ENCODE measurements at places on chromosomes 7 and 10.

DNA sequence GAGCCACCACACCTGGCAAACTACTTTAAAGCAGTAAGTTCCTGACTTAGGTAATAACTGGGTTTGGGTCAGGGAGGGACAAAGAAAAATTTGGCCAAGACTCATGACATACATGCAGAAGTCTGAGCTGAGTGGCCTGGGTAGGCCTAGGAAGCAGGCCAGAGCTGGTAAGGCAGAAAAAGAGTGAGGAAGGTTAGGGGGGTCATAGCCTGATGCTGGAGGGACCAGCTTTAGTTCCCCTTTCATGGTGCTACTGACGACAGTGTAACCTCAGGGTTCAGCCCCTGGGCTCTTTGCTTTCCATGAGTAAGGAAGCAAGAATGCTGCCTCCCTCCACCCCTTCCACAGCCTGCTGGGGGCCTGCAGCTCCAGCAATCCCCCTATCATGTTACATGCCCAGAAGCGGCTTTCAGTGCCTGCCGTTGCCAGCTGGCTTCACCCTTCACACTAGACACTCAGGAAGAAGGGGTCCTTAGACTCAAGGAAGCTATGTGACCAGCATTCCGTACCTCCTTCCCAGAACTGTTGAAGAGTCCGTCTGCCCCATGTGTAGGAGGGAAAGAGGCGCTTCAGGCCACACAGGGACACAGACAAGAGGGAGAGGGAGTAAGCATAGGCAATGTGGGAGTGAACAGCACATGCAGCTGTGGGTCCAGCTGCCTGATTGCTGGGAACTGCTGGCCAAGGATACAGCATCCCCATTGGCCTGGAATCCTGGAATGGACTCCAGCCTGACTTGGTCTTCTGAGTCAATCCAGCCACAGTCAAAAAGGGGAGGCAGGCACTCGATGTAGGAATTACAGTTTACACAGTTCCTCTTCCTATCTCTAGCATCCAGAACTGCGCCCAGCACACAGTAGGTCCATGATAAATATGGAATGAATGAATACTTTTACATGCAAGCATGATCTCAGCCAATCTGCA is 4.1 kb upstream of the PLAU start:
- DNase-seq: peak; percentile 66

DNA sequence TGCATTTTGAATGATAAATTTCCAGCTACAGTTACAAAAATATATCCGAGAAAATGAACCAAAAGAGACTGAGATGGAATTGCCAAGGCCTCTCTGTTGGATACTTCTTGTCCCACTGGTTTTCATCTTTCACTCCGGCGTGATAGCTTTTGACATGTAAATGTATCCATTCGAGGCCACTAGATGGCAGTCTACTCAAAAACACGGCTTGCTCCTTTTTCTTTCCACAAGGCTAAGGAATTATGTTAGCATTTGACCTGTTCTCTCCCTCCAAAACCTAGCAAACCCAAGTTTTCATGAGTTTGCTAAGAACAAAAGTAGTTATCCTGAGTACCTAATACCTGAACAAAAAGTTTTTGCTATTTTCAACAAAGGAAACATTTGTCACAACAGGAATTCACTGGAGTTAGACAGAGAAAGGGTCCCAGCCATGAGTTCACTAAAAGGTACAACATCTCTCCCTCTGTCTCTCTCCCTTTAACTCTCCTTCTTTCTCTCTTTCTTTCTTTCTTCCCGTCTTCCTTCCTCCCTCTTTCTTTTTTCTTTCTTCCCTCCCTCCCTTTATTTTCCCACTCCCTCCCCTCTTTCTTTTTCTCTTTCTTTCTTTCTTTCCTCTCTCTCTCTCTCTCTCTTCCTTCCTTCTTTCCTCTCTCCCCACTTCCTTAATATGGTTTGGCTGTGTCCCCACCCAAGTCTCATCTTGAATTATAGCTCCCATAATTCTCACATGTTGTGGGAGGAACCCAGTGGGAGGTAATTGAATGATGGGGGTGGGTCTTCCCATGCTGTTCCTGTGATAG is 207.9 kb upstream of the MYO3A start:
- DNase-seq: peak; percentile 35

DNA sequence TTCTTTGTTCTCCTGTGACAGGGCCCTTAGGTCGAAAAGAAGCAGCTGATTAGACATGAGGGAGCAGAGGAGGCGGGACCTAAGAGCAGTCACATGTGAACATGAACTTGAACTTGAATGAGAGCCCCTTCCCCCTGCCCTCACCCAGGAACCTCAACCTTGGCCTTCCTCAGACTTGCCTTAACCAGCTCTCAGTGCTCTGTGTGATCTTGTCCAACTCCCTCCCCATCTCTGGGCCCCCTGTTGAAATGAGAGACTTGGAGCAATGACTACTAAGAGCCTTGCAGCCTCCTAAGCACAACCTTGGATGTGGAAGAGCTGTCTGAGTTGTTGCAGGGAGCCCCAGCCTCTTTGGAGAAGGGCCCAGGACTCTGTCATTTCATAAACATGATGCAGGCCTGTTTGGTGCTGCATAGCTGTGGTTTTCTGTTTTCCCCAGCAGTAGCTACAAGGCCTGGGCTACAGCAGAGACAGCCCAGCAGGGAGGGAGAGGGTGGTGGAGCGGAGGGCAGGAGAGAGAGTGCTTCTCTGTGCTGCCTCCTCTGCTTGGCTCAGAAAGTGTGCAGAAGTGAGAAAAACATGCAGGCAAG is 123.9 kb upstream of the ZMIZ1 start:
- DNase-seq: peak; percentile 83

GRCh38 chr7:83824214-83824613 is 175.3 kb upstream of the SEMA3E start:
- DNase-seq: no peak

DNA sequence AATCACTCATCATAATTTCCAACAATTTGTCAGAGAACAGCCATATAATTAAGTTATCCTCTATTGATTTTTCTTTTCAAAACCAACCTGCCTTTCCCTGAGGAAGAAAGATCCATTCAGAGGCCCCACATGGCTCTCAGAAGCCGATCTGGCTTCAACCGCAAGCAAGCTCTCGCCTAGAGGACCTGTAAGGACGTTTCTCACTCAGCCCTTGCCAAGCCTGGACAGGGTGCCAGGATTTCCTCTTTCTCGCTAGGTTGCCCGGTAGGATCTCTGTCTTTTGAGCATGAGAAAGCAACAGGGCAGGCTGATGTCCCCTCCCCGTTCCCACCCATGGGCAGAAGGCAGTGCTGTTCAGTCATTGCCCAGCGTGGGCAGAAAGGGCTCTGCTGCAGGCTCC is 13.0 kb downstream of the AIFM2 start:
- no peak for DNase-seq

GRCh38 chr10:72746426-72747363 is 54.8 kb downstream of the MCU start:
- no peak for DNase-seq

DNA sequence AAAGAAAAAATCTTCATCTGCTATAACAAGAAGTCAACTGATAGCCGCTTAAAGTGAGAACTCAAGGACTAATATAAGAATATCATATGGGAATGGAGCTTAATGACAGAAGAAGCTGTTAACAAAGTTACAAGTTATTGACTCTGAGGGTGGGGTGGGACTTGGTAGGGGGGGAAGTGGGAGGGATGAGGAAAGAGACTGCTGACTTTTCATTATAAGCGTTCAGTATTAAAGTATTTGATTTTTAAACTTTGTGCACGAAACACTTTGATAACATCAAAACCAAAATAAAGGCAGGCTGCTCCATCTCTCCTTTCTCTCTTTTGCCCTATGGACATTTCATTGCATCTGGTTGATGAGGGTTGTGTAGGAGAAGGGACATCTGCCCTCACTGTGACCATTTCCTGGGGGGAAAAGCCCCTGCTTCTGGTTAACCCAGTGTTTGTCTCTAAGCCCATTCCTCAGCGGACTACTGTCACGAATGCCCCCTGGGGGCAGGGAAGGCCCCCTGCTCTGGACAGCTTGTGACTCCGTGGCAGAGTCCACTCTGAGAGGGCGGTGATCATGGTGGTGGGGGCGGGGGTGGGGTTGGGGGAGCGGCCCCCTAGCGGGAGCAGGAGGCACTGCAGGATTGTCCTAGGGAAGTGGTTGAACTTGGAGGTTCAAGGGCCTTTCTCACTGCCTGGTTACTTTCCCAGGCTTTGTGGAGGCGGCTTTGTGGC is 17.4 kb downstream of the SLC13A4 start:
- no peak for DNase-seq

GRCh38 chr7:100130608-100131453 is 4.1 kb downstream of the MBLAC1 start:
- peak; percentile 48 for DNase-seq

DNA sequence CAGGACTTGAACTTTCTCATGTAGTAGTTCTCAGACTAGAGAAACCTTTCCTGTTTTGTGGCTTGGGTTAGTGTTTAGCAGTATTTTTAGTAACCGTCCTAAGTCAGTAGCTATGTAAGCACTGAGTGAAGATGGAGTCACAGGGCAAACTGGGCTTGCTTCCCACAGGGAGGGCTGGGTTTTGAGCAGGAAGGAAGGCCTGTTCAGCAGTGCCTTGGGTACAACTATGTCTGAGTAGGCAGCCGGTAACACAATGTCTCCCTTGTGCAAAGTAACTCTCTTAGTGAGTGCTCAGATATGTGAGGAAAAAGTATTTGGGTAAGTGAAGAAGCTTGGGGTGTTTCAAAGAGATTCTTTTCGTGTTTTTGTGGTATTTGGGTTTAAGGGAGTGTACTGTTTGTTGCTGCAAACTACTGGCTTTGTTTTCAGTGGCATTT is 96.4 kb downstream of the CCSER2 start:
- DNase-seq: peak; percentile 81

DNA sequence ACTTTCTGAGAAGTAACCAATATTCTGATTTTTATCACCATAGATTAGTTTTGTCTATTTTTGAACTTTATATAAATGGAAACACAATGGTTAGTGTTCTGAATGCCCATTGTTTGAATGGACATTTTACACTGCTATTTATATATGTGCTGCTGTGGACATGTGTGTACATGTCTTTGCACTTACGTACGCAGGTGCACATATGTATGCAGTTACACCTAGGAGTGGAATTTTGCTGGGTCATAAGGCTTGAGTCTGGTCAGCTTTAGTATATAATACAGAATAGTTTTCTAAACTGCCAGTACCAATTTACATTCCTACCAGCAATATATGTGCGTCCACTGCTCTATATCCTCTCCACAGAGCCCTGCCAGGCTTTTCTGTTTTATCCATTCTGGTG is 24.5 kb upstream of the ZEB1 start:
- no peak for DNase-seq

DNA sequence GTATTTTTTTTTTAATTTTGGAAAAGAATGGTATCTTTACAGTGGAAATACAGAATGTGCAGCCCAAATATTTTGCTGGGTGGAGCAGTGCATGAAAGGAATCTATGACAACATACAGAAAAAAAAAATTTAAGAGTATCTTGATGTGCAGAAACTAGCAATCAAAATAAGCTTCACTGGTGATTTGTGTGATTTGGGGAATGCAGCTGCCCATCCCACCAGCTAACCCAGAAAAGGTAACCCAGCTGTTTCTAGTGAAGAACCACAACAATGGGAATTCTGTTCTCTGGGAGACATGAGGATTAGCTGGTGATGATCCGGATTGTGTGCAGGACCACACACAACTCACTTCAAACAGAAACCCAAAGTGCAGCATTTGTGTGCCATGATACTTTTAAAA is 375.5 kb downstream of the SEMA3D start:
- DNase-seq: no peak

- DNase-seq: no peak
Observed at GRCh38 chr10:80275756-80276155, 13.7 kb downstream of the MAT1A start.

GRCh38 chr10:12348870-12349628 is at the start of gene CAMK1D:
CAMK1D (plus strand) TSS chr10:12349547.
- peak; percentile 51 for DNase-seq

DNA sequence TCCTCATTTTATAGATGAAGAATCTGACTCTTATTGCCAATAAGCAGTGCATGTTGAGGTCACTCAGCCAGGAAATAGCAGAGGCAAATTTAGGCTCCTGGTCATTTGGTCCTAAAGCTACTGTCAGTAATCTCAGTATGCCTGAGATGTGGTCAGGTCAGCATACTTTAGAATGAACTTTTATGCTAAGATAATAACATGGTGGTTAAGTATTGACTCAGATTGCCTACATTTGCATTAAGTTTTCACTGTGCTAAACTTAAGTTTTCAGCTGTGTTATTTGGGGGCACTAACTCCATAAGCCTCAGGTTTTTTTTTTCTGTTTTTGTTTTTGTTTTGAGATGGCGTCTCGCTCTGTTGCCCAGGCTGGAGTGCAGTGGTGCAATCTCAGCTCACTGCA is 35.9 kb upstream of the CCSER2 start:
- no peak for DNase-seq

GRCh38 chr7:120986650-120987049 is 1.9 kb upstream of the CPED1 start:
- DNase-seq: no peak

DNA sequence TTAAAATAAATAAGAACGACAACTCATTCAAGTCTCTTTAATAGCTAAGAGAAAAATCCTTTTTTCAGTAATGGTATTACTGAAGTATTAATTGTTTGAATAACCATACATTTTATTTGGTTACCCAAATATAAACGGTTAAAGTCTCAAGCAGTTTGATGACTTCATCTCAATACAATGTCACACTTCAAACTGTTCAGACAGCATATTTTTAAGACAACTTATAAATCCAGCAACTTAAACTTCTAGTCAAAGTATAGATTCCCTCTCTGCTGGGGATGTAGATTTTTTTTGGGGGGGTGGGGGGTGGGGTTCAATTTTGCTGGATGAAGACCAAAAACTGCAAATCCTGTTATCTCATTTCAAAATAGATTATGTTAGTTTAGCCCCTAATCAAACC is 42.0 kb downstream of the GNA12 start:
- DNase-seq: no peak

- DNase-seq: no peak
Observed at GRCh38 chr7:1540776-1541271, 10.3 kb downstream of the MAFK start.

DNA sequence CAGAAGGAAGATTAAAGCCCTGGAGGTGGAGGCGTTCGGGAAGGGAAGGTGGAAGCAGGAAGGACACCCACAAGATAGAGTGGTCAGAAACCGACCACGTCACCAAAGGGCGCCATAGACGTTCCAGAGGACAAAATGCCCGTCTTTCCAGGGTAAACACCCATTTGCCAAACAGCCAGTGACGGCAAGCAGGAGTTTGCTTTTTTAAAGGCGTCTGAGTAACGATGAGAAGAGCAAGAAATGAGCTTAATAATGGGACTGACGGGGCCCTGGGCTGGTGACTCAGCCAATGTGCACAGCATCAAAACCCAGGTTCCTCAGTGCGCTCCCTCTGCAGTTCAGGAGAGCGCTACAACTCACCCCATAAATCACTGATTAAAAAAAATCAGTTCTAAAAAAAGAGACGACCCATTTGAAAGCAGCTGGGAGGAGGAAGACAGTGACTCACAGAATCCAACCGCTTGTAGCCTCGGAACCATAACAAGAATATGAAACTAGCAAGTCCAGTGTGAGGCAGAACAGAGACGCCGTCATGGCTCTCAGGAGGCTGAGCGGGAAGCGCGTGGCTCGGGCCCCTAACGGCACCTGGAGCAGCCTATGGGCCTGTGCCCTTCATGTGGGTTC is 5.9 kb downstream of the DIP2C start:
- DNase-seq: no peak

Measured in right lung (tissue), 10 donors.